NCI-H2171 (cell line): ENCODE measurements at places on chromosomes 4 and X.

DNA sequence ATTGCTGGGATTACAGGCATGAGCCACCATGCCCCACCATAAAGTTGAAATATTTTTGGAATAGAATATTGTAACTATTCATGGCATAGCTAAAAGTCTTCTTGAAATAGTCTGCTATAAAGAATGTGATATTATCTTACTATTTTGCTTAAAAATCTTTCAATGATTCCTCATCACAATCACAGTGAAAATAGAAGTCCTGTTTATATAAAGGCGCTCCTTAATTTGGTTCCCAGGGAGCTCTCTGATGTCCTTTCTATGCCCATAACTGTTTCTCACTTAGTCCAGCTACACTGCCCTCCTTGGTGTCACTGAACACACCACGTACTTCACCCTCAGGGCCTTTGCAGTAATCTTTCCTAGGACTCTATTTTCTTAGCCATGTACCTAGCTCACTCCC lies 331.7 kb upstream of the GIMD1 start:
- DNase-seq, result no peak

DNA sequence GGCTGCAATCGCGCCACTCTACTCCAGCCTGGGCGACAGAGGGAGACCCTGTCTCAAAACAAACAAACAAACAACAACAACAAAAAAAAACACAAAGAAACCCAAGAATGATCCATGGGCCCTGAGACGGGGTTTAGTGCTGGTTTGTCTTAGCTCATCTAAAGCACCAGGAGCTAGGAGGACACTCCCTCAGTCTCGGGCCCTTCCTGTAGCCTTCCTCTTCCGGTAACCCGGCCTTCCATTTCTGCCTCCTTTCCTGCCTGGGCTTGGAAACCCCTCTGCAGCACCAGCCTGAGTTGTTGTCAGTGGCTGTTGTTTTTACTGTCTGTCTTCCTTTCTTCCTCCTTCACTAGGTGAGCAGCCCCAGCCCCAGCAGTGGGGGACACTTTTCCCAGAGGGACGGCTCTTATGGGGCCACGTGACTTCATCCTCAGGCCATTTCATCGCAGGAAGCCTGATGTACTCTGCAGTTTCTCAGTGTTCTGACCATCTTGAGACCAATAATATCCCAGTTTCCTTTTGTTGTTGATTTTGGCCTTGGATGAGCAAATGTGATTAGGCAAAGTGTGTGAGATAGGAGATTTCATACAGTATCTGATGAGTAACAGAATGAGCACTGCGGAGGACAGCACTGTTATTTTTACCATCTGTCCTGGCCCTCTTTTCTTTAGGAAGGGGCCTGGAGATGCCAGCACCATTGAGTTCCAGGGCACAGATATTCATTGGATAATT lies 90.1 kb downstream of the ANAPC4 start:
- DNase-seq, result no peak

- DNase-seq, result no peak
Measured at GRCh38 chr4:87270825-87271224, 50.4 kb upstream of the KLHL8 start.

DNA sequence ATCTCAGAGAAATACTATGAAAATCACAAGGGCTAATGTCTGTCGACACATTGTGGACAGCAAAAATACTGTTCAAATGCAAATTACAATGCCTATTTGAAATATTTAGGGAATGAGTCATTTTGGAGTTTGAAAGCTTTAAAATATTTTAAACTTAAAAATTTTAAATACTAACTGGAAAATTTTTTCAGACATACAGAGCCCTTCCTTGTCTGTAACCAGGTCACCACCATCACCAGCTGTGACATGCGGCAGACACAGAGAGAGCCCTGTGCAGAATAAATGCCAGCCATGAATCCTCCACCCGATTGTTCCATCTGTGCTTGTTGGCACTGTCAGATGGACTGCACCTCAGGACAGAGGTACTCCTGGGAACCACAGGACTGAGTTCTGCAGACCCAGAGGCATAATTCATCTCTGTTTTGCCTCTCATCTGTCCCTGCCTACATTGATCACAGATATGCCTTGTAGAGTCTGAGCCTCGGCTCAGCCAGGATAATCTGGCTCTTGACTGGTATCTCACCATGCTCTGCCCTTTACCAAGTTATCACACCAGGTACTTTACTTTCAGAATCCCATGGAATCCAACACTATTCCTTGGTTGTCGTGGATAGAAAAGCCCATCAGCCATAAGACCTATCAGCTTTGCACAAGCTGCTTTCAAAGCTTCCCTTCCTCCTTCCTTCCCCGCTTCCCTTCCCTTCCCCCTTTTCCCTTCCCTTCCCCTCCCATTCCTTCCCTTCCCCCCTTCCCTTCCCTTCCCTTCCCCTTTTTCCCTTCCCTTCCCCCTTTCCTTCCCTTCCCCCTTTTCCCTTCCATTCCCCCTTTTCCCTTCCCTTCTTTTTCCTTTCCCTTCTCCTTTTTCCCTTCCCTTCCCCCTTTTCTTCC lies 67.2 kb downstream of the TBC1D9 start:
- DNase-seq, result no peak

DNA sequence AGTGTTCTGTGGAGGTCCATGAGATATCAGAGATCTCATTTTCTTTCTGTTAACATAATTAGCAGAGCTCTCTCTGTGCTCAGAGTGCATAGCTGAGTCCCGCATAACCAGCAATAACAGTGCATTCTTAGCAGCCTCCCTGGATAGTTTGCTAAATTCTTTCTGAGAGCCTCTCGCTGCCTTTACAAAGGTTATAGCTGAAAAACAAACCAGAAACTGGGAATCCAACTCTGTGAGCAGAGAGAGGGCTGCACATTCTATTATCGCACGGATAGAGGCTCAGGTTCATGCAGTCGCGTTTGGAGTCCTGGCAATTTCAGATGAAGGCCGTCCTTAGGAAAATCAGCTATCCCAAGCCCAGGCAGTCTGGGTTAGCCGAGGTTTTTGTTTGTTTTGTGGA lies 1.2 kb downstream of the ENPP6 start:
- no peak for DNase-seq

GRCh38 chrX:134764202-134764785 lies 106.0 kb upstream of the PLAC1 start:
- peak; percentile 15 for DNase-seq

DNA sequence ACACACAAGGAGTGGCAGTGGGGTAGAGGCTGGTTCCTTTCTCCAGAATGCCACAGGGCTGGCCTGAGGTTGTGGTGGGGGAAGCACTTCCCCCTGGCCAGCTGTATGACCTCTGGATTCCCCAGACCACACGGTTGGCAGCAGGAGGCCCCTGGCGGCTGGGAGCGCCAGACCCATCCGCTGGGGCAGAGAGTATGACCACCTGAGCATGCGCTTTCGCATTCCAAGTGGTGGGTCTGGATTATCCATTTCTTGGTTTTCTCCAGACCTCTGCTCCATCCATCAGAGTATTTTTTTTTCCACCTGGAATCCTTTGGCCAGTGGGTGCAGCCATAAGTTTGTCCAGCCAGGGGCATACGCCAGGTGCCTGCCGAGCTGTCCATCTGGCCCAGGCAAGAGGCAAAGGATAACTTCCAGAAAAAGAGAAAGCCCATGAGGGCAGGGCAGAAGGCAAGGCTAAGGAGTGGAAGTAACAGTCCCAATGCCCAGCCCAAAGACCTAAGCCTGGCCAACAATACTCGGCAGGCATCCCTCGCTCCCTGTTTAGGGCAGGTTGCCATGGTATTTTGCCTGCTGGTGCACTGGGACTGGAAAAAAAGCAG lies 39.3 kb downstream of the NHSL2 start:
- no peak for DNase-seq

DNA sequence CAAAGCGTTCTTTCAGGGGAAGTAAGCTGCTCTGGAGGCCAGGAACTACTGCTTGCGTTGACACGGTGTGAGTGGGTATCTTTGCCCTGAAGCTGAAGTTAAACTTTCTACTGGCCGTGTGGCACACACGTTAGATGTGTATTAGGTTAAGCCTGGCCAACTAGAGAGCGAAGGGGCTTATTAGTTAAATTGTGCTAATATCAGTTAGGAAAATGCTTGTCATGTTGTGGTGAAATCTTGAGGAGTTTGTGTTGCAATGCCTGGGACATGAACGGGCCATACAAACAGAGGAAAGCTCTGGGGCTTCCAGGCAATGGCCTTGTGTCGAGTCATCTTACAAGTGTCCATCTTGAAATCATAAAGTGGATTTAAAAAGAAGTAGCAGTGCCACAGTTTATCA lies 62.6 kb downstream of the NSUN7 start:
- no peak for DNase-seq

DNA sequence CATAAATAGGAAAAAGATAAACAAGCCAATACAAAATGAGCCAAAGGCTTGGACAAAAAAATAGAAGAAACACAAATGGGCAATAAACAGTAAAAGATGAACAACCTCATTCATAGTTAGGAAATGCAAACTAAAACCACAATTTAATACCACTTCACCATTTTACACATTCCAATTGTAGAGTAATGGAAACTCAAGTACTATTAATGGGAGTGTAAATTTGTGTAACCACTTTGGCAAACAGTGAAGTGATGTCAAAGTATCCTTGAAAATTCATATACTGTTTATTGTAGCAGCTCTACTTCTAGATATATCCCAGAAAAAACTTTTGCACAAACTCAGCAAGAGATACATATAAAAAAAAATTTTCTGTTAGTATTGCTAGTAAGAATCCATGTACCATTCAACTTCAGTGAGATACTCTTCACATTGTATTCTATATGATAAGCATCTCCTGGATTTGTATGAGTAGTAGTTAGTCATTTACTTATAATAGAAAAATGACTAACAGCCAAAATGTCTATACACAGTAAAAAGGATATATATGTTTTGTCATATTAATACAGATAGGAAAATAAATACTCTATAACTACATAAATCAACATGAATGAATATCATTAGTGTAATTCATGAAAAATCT lies 229.8 kb downstream of the DKK2 start:
- no peak for DNase-seq

DNA sequence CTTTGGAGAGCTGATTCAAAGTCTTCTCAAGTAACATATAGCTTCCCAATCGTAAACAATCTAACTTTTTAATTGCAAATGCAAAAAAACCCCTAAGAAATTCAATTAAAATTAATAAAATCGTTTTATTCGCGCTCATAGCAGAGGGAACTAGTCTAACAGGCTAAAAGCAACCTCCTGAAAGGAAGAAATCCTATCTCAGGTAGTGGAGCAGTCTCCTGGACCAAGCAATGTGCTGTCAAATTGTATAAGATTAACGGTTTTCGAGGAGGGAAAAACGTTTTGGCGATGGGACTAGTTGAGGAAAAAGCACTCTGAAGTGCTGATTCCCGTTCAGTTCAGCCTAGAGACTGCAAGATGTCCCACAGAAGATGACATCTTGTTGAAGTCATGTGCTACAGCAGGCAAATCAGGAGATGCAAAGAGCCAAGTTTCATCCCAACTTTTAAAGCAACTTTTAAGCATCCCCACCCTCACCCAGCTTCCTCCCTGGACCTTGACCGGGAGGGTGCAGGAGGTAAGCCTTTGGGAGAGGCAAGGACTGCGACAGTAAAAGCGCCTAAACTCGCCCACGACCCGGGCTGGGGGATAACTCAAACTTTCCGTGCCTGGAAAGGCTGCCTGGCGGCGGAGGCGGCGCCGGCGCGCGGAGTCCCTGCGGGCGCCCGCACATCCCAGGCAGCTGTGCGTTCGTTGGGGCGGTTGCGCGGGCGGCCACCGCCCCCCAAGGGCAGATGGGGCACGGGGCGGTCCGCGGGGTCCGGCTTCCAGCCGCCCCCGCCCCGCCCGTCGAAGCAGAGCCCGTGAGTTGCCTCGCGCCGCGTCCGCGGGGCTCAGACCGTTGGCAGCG lies 784 bp downstream of the MAP7D3 start:
- DNase-seq, result no peak
